Tongue (tissue), 3 donors: ENCODE measurements at places on chromosomes 13 and 19. TPM values are rescaled to one million over a fixed set of nuclear protein-coding genes. Genes with fewer than 3 reads are reported as not detected.
A peak's percentile ranks its signal among the peaks of the same experiment; 100 is the strongest.

ZNF790 gene
- total RNA-seq = 23.5 TPM

- DNase-seq = no peak
Measured at GRCh38 chr13:79212064-79212619, 193.9 kb downstream of the RBM26 start.

ZNF835 gene
- total RNA-seq = 5.0 TPM

DNA sequence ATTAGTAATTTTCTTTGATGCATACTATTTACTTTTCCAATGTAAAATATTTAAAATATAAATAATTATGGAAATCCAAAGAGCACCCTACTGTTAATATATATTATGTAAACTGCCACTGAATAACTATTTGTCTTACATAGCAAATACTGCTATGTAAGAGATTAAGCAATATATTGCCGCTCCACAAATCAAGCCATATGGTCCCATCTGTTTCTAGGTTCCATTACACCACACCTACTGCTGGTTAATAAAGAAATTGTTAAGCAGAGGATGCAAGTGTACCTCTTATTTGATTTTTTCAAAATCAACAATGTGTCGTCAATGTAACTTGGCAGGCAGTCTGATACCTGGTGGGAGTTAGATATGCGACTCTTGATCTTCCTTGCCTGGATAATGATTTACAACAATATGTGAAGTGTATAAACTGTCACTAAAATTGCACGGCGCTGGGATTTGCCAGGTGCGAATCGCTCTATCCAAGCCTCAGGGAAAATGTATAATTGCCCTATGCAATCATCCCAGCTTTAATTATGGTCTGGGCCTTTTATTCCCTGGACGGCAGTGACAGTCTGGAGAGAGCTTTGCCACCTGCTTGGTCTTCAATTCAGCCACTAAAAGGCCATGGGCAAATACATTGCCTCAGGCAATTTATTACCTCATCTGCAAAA, 16.0 kb downstream of the SMAD9 start:
- DNase-seq = no peak

THOP1 gene
- 101 TPM for total RNA-seq

DNA sequence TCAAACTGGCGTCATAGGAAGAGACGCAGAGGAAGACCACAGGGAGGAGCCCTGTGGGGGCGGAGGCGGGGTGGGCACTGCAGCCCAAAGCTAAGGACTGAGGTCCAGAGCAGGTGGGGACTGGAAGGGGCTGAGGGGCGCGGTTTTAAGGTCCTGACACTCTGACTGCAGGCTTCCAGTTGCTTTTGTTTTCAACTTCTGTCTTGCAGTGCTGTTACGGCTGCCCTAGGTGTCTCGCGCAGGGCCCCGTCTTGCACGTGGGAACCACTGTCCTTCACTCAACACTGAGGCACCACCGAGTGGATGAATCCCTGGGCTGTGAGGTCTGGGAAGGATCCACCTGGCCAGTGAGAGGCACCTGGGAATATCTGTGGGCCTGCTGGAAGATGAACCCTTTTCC, 76.0 kb downstream of the TEX29 start:
- DNase-seq = no peak

DNA sequence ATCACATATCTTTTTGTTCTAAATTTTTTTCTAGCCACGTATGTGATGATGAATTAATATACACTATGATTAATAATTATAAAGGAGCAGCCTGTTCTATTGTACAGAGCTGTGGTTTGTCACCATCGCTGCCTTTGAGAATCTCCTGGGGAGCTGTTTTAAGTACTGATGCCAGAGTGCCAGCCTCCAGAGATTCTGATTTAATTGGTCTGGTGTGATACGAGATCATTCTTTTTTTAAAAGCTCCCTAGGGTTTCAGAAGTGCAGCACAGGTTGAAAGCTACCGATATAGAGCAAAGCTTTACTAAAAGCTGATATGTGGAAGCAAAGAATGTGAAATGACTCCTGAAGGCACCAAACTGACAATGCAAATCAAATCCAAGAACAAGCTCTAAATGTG, 314.7 kb downstream of the ITGBL1 start:
- DNase-seq = no peak

GRCh38 chr13:77337159-77337558, 10.3 kb upstream of the MYCBP2 start:
- DNase-seq = no peak

UQCRFS1 gene
- 67.3 TPM for total RNA-seq

DNA sequence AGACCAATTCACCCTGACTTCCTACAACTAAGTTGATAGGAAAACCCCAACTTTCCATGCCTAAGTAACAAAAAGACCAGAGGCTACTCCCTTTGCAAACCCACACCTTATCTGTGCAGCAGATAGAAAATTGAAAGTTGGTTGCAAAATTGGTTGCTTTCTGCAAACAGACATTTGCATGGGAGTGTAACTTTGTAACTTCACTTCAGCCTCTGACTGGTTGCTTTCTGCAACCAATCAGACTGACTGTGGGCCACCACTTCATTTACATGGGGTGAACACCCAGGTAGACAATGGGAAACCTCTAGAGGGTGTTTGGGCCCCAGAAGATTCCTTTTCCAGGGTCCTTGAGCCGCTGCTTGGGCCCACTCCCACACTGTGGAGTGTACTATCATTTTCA, 9.8 kb downstream of the TEX30 start:
- no peak for DNase-seq

DNA sequence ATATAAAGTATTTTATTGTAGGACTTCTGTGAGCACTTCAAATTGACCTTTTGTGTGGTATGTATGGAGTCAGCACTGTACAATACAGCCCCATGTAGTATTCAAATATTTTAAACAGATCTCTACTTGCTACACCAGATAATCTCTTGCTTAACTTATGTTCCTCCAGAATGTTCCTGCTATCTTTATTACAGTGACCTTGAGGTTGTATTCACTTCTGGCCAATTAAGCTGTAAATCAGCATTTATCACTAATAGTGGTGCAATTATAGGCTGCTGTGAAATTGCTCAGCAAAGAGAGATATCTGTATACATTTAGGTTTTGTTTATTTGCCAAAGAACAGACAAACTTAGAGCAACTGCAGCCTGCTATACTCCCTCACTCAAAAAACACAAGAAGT, 1218.6 kb downstream of the PCDH17 start:
- DNase-seq = no peak

DNA sequence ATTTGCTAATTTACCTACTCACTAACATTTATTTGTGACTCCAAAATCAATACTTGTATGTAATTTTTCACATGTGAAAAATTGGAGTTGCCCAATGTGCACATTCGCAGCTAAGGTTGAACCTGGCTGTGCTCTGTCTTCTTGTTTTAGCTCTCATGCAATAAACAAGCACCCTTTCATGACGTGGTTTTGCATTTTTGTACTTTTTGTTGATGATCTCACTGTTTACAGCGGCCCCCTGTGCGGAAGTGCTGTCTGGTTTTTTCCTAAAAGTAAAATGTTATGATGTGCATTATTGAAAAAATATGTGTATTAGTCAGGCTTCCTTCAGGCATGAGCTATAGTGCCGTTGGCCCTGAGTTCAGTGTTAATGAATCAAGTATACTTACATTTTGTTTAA, 18.1 kb downstream of the DGKH start:
- DNase-seq = peak; percentile 26

GRCh38 chr19:33557196-33557595, 35.6 kb upstream of the PEPD start:
- DNase-seq = no peak

- DNase-seq = no peak
Measured at GRCh38 chr19:30752876-30753275, 380.7 kb downstream of the ZNF536 start.

DNA sequence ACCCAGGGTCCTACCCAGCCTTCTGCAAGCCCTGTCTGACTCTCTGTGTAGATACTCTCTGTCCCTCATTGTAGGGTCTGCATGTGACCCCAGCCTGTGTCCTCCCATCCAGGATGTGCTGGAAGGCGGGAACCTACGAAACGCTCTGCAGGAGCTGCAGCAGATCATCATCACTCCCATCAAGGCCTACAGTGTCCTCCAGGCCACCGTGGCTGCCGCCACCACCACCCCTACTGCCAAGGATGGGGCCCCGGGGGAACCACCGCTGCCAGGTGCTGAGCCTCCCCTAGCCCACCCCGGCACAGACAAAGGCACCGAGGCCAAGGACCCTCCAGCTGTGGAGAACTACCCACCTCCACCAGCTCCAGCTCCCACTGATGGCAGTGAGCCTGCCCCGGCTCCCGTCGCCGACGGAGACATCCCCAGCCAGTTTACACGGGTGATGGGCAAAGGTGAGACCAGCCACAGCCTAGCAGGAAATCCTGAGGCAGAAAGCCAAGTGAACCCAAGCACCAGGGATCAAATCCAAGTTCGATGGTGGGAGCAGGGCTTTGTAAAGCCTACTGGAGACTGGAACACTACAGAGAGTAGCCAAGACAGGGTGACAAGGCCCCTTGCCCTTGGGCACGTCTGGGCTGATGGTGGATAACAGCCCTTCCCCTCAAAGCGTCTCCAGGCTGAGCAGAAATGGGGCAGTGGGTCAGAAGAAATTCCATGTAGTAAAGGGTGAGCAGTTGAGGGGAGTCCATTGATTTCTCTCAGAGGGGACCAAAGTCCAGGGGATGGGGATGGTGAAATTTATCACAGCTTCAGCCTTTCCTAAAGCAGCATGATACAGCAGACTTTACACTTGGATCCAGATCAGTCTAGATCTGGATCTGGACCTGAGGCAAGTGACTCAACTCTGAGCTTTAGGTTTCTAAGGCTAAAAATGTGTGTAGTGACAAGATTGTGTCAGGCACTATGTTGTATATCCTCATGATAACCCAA, 13.2 kb downstream of the PAF1 start:
- no peak for DNase-seq

AMH gene
- total RNA-seq = 1.4 TPM

DNA sequence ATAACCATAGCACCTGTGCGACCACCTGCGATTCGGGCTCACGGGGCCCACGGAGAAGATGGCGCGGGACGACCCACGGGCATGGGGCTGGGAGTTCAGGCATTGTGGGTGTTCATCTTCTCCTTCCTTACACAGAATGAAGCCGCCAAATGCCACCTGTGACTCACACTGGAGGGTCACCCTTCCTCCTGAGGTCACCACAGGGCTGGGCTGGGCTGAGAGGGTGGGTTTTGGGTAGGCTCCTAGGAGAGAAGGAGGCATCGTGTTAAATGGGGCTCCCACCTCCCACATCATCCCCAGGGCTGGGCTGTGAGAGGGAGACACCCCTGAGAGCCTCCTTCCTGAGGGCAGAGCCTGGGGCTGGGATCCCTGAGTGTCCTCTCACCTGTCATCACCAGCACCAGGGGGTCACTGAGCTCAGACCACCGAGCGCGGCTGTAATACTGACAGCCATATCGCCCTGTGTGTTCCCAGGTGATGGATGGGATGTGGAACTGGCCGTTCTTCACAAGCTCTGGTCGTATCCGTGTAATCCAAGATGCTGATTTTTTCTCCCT, 1.4 kb downstream of the LILRB2 start:
- no peak for DNase-seq

ATP8B3 gene
- 1.9 TPM for total RNA-seq
